Right hindlimb (tissue), 1 donor: ENCODE measurements at places on chromosomes 13 and 19.

DNA sequence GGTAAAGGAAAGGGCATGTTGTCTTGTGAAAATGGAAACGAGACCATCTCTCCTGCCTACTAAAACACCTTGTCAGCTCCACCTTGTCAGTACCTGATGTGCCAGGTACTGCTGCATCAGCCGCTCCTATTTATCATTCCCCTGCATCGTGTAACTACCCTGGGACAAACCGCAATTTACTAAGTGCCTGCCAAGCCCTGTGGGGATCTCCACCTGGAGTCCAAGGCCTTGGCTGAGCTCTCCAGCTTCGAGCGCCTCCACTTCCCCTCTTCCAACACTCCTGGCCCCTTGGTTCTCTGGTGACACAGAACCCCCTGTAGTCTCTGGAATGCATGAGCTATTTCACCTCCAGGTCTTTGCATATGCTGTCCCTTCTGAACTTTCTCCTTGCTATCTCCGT, 25.9 kb upstream of the CCNP start:
- no peak for DNase-seq

GRCh38 chr13:26463296-26463695, 94.2 kb upstream of the WASF3 start:
- no peak for DNase-seq

DNA sequence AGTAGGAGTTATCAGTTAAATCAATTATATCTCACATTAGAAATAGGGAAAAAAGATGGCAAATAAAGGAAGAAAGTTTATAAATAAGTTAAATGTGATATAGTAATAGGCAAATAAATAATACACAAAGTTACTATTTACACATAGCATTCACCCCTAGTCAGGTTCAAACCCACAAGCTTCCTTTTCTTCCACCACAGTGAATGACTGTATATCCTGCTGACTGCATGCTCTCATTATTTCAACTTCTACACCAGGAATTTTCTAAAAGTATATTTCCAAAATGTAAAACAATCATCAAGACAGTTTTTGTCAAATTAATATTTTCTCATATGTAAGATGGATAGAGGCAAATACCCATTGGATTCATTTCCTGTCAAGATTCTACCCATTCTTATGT, 548.6 kb upstream of the SLITRK5 start:
- DNase-seq, result no peak

- no peak for DNase-seq
Observed at GRCh38 chr19:54458648-54459281, 4.8 kb downstream of the LENG9 start.

- no peak for DNase-seq
Observed at GRCh38 chr13:64819081-64819480, 2411.1 kb downstream of the PCDH9 start.

- DNase-seq, result no peak
Observed at GRCh38 chr13:21219036-21219381, 42.6 kb downstream of the MRPL57 start.

GRCh38 chr13:112131081-112131712, 64.2 kb downstream of the SOX1 start:
- DNase-seq, result peak; percentile 46

DNA sequence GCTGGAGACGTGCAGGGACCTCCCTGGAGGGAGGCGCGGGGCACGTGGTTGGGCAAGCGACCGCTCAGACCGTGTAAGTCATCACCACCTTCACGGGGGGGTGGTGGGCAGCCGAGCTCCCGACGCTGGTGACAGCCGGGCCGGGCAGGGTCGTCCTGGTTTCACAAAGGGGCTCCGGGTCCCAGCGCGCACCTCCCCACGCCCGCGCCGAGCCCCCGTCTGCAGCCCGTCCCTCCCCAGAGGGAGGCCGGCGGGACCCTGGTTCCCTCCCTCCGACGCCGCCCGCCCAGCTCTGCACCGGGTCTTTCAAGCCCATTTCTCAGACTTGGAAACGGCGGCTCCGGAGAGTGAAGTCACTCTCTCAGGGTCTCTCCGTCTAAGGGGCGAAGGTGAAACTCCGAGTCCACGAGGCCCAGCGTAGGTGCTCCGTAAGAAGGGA, 729 bp upstream of the ARID3A start:
- no peak for DNase-seq
